Adrenal gland (tissue), 19 donors: ENCODE measurements at places on chromosomes 1 and 21. TPM values are rescaled to one million over a fixed set of nuclear protein-coding genes. Genes with fewer than 3 reads are reported as not detected.

- H3K27me3 ChIP-seq = no peaks in the 10 kb centered on the region
- peak; percentile 26 for DNase-seq
- H3K27ac ChIP-seq = no peak overlapping the region
- no peak overlapping the region for H3K4me3 ChIP-seq
- H3K4me1 ChIP-seq = peaks cover 5% of the 10 kb centered on the region
- no peaks in the 10 kb centered on the region for H3K36me3 ChIP-seq
Observed at GRCh38 chr1:119286587-119287181, 81.9 kb upstream of the HAO2 start.

DNA sequence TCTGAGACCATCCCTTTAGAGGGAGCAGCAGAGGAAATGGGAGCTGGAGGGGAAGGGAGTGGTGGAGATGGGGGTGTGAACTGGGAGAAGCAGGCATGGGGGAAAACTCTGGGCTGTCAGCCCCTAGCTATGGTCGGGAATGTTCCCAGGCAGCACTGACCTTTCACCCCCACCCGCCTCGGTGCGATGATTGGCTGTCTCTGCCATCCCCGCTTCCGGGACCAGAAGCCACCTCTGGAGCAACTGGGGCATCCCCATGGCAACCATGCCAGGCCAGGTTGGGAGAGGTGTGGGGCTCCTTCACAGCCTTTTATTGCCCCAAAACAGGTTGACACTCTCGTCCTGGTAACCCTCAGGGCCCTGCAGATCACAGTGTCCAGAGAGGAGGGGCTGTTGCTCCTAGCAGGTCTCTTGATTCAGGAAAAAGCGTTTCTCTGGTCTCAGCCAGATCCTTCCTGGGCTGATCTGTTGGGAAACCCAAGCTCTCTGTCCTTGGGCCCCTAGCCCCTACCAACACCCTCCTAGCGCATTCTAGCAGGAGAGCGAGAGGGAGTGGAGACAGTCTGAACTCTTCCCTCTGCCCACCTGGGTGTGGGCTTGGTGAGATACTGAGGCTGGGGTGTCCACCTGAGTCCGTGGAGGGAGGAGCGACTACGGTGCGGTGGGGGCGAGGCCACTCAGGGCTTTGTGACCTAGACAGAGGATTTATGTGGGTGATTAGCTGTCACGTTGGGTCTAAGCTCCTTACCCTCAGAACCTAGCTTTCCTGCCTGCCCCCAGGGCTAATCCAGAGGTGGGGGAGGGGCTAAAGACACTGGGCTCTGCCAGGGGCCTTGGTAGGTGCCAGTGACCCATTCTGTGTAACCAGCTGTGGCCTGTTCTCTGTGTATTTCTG, 12.2 kb upstream of the SLC6A9 start:
- no peaks in the 10 kb centered on the region for H3K27me3 ChIP-seq
- DNase-seq = peak; percentile 63
- H3K4me1 ChIP-seq = peaks cover 13% of the 10 kb centered on the region
- H3K27ac ChIP-seq = peak overlapping the region; percentile 63

Gene BRDT
- total RNA-seq = not detected

GRCh38 chr1:234238060-234238459, 135.2 kb upstream of the COA6 start:
- DNase-seq = no peak
- H3K4me3 ChIP-seq = no peak overlapping the region
- H3K4me1 ChIP-seq = peaks cover 10% of the 10 kb centered on the region
- no peaks in the 10 kb centered on the region for H3K27me3 ChIP-seq
- H3K27ac ChIP-seq = no peak overlapping the region

DNA sequence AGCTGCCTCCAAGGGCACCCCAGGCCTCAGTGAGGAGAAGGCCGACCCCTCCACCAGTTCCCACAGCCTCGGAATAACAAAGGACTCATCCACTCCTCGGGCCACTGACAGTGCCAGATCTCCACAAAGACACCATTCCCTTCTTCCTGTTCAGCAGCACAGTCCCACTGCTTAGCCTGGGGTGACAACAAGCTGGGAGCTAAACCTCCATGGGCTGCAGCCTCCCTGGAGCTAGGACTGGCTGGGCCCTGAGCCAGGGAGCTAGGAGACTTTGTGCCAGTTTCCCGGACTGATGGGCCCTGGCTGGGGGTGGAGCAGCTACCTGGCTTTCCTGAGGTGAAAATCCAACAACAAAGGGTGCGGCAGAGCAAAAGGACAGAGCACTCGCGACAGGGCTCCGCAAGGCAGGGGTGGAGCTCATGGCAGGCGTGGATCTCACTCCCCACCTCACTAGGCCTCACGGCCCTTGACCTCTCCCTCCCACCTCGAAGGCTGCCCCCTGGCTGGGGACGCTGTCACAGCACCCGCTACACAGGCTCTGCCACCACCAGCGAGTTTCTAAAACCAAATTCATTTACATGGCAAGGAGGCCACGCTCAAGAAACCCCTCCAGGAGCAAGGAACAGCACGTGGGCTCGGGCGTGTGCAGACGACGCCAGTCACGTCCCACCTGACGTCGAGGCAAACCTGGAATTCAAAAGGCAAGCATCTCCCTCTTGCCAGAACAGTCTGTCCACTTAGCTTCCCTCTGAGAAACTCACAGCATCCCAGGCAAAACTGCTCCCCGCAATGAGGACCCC, 13.8 kb downstream of the SLC35E2B start:
- H3K27me3 ChIP-seq = no peaks in the 10 kb centered on the region
- no peak for DNase-seq
- H3K36me3 ChIP-seq = no peaks in the 10 kb centered on the region
- H3K4me1 ChIP-seq = no peaks in the 10 kb centered on the region

DNA sequence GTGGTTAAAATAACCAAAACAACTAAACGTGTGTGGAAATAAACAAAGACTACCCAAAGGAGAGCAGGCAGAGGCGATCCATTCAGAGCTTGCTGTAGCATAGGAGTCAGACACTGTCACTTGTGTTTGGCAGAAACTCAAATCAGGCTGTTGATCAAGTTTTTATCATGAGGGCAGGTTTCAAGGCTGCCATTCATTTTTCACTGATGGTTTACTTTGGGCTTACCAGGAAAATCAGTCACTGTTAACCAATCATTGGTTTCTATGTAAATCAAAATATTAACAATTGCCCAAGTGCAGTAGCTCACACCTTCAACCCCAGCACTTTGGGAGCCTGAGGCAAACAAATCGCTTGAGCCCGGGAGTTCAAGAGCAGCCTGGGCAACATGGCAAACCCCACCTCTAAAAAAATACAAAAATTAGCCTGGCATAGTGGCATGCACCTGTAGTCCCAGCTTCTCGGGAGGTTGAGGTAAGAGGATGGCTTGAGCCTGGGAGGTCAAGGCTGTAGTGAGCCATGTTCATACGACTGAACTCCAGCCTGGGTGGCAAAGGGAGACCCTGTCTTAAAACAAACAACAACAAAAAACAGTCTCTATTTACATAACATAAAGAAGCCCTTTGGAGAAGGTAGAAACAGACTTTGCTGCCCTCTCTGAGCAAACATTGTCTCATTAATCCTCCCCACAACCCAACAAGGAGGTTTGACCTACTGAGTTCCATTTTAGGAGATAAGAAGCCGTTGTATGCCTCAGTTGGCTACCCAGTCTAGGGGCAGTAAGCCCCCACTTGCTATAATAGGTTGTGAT, 21.1 kb upstream of the ETS2 start:
- no peaks in the 10 kb centered on the region for H3K4me1 ChIP-seq
- no peaks in the 10 kb centered on the region for H3K27me3 ChIP-seq
- no peaks in the 10 kb centered on the region for H3K36me3 ChIP-seq
- no peak overlapping the region for H3K27ac ChIP-seq
- DNase-seq = no peak
- no peak overlapping the region for H3K4me3 ChIP-seq

DNA sequence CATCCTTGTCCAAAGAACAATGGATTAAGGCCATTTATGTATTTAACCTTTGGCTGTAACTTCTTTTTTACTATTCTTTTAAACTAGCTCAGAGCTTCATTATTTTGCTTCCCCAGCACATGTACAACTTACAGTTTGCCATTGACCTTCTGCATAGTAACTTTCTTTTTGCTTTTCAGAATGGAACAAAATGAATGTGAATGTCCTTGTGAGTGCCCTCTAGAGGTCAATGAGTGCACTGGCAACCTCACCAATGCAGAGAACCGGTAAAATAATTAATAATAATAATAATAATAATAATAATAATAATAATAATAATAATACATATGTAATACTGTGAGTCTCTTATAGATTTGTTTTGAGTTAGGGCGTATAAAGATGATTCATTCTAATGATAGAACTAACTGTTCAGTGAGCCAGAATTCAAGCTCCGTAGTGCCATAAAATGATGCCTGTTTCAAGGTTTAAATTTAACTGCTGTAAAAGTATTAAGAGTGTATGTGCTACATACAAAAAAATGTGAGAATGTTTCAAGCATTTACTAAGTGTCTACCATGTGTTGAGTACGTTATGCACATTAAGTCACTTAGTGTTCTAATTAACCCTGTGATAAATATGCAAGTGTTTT, 69.0 kb upstream of the RAVER2 start:
- no peaks in the 10 kb centered on the region for H3K27me3 ChIP-seq
- no peaks in the 10 kb centered on the region for H3K4me1 ChIP-seq
- no peak overlapping the region for H3K27ac ChIP-seq
- peaks cover 44% of the 10 kb centered on the region for H3K36me3 ChIP-seq
- no peak overlapping the region for H3K4me3 ChIP-seq

Gene KCNE2
- 0.22 TPM for total RNA-seq
